NCI-H510A (cell line): ENCODE measurements at places on chromosomes 1 and 21.

GRCh38 chr1:206590025-206590758 lies 22.1 kb downstream of the EIF2D start:
- no peak for DNase-seq

DNA sequence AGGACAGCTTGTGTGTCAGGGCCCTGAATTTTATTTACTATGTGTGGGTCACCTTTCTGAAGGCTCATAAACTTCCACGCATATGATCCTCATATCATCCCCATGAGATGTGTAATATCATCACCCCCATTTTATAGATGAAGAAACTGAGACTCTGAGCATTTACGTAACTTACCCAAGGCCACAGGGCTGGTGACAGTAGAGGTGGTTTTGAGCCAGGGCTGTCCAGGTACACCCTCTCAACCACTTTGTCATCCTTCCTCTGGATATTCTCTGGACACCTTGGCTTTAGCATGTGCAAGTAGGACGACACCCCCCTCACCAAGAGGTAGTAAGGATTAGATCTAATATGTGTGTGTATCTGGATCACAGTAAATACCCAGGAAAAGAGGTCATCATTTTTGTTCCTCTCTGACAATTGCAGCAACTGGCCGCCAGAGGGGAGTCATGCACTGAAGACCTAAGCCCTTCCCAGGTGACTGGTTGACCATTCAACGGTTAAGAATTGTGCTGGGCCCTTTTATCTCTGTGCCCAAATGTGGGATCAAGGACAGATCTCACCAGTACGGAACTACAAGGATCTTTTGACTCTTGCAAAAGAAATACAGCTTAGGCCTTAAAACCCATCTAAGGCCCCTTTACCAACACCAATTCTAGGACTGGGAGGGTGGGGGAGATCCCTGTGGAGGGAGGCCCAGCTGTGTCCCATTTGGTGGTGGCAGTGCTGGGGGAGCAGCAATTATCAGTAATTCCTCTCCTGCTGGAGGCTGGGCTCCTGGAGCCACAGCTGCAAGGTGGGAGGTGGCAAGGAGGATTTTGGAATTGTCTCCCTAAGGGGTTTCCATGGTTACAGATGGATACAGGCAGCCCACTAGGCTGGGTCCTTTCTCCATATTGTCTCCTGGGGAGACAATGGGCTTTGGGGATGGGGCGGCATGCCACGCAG lies 13.7 kb upstream of the E2F2 start:
- peak; percentile 72 for DNase-seq

DNA sequence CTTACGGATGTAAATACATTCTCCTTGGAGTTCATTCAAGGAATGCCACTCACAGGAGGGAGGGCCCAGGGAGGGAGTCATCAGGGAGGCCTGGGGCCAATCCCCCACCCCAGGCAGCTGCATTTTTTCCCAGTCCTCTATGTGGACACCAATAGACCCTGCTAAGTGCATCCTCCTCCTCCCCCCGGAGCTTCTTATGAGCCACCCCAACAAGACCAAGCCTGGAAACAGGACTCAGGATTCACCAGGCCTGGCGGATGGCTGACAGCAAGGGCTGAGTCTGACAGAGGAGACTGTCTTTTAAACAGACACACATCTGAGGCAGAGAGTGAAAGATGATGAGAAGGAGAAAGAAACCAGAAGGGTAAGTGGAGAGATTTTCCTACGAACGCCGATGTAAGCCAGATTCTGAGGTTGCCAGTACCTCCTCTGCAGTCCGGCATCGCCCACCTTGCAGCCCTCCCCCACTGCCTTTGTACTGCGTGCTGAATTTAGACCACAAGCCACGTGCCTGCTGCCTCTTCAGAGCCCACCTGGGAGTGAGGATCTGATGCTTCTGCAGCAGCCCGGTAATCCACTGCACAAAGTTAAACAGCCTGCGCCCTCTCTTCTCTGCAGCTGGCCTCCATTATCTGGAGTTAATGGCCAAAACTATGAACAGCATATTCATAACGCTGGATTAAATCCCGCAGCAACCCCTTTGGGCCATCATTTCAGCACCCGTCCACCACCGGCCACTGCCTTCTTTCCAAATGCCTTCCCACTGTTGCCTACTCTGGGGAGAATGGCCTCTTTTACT lies 17.6 kb upstream of the SFPQ start:
- DNase-seq: no peak

DNA sequence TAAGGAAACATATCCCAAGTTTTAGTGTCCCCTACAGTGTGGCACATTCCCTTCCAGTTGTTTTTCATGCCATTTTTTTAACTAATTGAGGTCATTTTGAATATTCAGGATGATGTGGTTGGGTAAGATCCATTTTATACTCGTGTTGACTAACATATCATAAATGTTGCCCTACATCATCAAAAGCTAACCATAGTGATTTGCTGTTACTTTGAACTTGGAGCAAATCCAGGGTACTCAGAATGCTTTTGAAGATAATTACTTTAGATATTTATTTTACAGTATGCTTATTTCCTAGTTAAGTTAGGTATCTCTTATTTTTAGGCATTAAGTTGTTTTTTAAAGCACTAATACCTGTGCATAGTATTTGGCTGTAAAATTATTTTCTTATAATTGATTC lies 57.8 kb downstream of the DYRK1A start:
- DNase-seq: no peak

GRCh38 chr1:3321559-3322449 lies 132.7 kb upstream of the ARHGEF16 start:
- DNase-seq: no peak

DNA sequence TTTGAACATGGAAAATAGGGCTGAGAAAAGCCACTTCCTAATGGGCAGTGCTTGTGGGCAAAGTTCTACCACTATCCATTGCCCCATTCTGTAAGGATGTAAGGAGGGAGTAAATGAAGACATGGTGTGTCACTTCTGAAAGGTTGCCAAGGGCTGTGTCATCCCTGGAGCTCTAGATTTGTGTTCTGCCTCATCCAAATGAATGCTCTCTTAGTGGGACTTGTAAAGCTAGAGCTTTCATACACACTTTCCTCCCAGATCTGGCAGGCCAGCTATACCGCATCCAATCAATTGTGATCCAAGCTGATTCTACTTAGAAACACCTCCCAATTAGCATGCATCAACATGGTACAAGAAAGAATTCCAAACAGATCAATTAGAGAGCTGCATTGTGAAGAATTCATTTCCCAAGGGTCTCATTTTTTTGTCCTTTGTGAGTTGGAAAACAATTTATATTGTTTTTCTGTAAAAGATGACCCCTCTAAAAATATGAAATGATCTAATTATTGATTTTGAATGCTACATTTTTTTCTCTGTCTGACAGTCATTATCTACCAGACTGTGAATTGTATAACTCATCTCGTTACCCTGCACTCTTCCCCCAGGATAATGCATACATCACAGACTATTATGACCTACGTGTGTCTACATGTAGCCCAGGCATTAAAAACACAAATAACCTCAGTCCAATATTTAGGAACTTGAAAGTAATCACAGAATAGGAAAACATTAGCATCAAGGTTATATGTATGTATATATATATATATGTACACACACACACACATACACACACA lies 117.1 kb upstream of the DUSP10 start:
- no peak for DNase-seq

DNA sequence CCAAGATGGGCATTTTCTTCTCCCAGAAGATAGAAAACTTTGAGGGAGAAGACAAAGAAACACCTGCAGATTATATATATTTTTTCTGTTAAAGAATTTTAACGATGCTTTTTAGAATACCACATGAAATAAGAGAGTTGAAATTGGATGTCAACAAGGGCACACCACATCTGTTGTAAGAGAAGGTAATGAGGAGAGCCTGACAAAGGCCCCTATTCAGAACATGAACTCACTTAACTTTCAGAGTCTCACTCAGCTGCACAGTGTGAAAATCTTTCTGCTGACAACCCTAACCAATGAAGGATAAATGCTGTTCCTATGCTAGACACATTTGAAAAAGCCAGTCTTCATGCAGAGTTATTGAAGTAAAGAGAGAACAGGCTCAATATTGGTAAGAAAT lies 7.3 kb downstream of the KRTAP22-2 start:
- DNase-seq: no peak

GRCh38 chr1:221334062-221334461 lies 407.8 kb downstream of the DUSP10 start:
- DNase-seq: no peak

DNA sequence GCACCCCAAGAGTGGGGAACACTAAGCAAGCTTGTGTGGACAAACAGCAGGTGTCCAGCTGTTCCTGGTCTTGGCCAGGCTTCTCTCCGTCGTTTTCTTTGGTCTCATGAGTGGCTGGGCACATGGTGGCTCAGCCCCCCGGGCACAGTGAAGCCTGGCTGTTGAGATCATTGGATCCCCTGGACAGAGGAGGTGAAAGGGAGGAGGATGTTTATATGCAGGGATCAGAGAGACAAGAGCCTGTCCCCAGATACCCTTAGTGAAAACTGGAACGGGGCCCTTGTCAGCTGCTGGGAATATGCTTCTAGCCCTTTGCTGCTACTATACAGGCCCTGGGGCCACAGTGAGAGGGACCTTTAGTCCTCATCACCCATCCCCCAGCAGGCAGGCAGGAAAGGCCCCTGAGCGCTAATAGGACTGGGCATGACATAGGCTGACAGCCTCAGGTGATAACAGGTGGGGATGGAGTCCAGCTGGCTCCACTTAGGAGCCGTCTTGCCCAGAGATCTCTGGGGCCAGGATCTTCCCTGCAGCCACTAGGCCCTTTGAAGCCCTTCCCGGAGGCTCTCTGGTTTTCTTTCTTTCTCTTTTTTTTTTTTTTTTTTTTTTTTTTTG lies 16.4 kb downstream of the EPHA8 start:
- no peak for DNase-seq

GRCh38 chr1:199720496-199720895 lies 307.0 kb upstream of the NR5A2 start:
- no peak for DNase-seq

DNA sequence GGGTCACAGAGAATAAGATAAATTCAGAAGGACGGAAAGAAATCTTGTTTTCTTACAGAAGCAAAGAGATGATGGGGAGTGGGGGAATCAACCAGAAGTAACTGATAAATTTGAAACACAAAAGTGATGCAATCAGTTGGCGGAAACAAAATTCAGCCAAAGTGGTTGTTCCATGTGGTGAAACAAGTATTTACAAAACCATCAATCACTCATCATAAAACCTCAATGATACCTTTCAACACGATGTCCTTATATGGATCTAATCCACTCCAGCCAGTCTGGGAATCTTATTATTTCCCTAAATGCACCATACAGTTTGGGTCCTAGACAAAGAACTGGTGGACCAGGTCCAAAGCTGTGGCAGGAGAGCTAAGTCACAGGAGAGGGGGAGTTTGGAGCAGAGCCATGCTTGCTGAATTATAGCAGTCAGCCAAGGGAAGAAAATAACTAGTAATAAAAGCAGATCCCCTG lies 303.8 kb upstream of the LRRC7 start:
- DNase-seq: no peak

DNA sequence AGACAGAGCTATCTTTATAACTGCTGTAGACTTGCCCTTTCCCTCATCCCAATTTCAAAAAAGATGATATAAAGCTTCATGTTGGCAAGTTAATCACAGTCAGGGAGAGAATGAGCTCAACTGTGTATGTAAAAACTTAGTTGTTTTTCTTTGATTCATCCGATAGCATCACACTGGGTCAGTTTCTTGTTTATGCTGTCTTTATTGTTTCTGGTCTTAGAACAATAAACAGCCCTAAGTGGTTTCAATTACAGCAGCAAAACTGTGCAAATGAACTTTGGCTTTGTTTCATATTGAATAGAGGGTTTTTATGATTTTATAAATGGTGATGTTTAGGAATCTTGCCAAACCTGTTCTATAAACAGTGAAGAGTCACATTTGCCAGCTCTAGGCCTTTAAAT lies 423.8 kb upstream of the CXADR start:
- no peak for DNase-seq

GRCh38 chr1:200410566-200410878 lies 686 bp upstream of the ZNF281 start:
- DNase-seq: peak; percentile 28
